Cardiac atrium fibroblast (primary cell): ENCODE measurements at places on chromosomes 12 and 14. TPM values are rescaled to one million over a fixed set of nuclear protein-coding genes. Genes with fewer than 3 reads are reported as not detected.

Gene CLEC2B
- total RNA-seq: 9.2 and 12.5 TPM in 2 replicates

Gene OTX2
- not detected in 2 replicates for total RNA-seq

Gene PROX2
- total RNA-seq: not detected in 2 replicates

Gene PTPN21
- 5.4 and 6.8 TPM in 2 replicates for total RNA-seq

Gene TRIM9
- 0.49 and 2.7 TPM in 2 replicates for total RNA-seq

Gene TAS2R7
- total RNA-seq: not detected in 2 replicates

Gene GUCY2C
- total RNA-seq: not detected in 2 replicates

Gene C3AR1
- total RNA-seq: not detected in 2 replicates

Gene ACVRL1
- total RNA-seq: 107 and 184 TPM in 2 replicates

Gene EIF2B1
- total RNA-seq: 45.5 and 81.8 TPM in 2 replicates

Gene SIX6
- not detected in 2 replicates for total RNA-seq

Gene CRACR2A
- 3.4 and 4.2 TPM in 2 replicates for total RNA-seq

Gene A2ML1
- not detected in 2 replicates for total RNA-seq

Gene STRN3
- total RNA-seq: 18.2 and 18.5 TPM in 2 replicates

Gene DNAH10
- total RNA-seq: under 0.01 and 0.54 TPM in 2 replicates

Gene GPR162
- 2.6 and 7.0 TPM in 2 replicates for total RNA-seq

Gene EXOC3L4
- total RNA-seq: 1.6 TPM in 1 of 2 replicates, not detected in the other

Gene KRT73
- total RNA-seq: not detected in 2 replicates

Gene ST8SIA1
- 0.49 and 1.4 TPM in 2 replicates for total RNA-seq

Gene CCDC196
- total RNA-seq: not detected in 2 replicates

Gene ATF7
- total RNA-seq: 12.6 and 19.9 TPM in 2 replicates

Gene AKAP6
- total RNA-seq: under 0.01 and 2.9 TPM in 2 replicates

Gene LDHB
- 489 and 529 TPM in 2 replicates for total RNA-seq

Gene SIX1
- under 0.01 and 0.18 TPM in 2 replicates for total RNA-seq

Gene FOXG1
- total RNA-seq: not detected in 2 replicates

Gene TAS2R46
- total RNA-seq: 0.72 TPM in 1 of 2 replicates, not detected in the other

Gene ACOT6
- total RNA-seq: not detected in 2 replicates

Gene SUPT16H
- 37.5 and 42.0 TPM in 2 replicates for total RNA-seq

Gene FIGNL2
- not detected in 2 replicates for total RNA-seq

Gene TBC1D30
- total RNA-seq: under 0.01 and 2.0 TPM in 2 replicates

Gene RASSF8
- total RNA-seq: 29.1 and 44.7 TPM in 2 replicates

Gene HOXC12
- not detected in 2 replicates for total RNA-seq

Gene SERPINA6
- not detected in 2 replicates for total RNA-seq

Gene AQP6
- not detected in 2 replicates for total RNA-seq

Gene PPP1R36
- total RNA-seq: 0.16 TPM in 1 of 2 replicates, not detected in the other

Gene STON2
- 0.16 TPM in 1 of 2 replicates, not detected in the other for total RNA-seq

Gene TAS2R14
- total RNA-seq: 0.54 and 1.8 TPM in 2 replicates

Gene ANO2
- total RNA-seq: under 0.01 TPM in 1 of 2 replicates, not detected in the other

Gene RIN3
- total RNA-seq: 1.1 and 2.1 TPM in 2 replicates

Gene SERPINA9
- not detected in 2 replicates for total RNA-seq

Gene FGD4
- 9.0 and 11.8 TPM in 2 replicates for total RNA-seq

Gene KLRK1
- not detected in 2 replicates for total RNA-seq

Gene CDKN3
- 20.9 and 35.5 TPM in 2 replicates for total RNA-seq

Gene OTOGL
- 0.81 and 1.1 TPM in 2 replicates for total RNA-seq

Gene DLST
- 47.8 and 48.9 TPM in 2 replicates for total RNA-seq

Gene BRI3BP
- total RNA-seq: 2.9 and 8.4 TPM in 2 replicates
